ENCODE measurements at places on chromosomes 4 and X.

DNA sequence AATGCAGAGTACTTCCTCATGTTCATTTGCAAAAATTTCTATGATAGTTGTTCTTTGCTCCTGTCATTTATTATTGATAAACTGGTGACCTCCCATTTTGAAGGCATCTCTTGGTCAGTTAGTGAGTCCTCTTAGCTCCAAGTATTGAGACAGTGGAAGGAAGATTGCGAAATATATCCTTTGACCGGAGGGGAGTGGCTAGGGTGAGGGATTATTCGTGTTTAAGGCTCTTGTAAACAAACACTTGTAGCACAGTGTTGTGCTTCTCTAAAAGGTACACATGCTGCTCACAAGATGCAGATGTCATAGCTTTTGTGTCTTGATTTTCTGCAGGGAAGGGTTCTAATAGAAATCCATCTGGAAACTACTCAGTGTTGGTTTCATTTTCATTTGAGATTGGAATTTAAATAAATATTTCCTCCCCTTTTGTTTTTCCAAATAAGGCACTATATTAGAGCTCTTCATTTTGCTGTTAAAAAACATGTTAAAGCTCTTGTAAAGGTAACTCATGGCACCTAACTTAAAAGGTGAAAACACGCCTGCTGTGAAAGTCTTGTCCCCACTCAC is 21.8 kb downstream of the TXLNG start:
- DNase-seq, result no peak

DNA sequence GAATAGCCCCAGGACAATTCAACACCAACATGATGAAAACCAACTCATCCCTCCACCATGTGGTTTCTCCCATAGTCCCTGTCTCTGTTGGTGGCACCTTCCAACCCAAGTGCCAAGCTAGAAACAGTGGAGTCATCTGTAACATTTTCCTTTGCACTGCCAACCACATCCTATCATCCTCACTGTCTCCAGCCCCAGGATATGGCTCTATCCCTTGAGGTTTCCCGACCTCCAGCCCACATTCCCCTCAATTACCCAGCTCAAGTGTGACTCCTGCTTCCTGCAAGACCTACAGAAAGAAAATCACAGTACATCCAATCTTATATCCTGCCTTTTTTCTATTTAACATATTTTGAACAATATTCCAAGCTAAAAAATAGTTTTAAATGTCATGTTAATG is 24.2 kb downstream of the PNMA6F start:
- no peak for DNase-seq

DNA sequence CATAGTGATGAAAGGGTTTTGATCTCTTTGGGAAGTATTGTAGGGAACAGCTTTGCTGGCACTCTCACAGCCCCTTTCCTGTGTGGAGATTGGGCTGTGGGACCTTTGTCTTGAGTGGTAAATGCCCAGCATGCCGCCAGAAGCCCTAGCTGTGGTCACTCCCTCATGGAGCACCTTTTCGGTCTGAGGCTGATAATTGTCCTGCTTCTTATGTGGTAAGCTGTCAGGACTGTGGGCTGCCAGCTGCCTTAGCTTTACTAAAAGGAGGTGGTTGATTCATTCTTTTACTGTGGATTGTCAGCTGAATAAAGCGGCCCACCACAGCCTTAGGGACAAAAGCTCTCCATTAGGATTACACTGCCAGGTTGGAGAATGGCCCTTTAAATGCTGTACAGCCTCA is 7.1 kb downstream of the PASD1 start:
- no peak for DNase-seq

- DNase-seq, result no peak
Observed at GRCh38 chrX:131081772-131082740, 23.9 kb downstream of the ARHGAP36 start.

DNA sequence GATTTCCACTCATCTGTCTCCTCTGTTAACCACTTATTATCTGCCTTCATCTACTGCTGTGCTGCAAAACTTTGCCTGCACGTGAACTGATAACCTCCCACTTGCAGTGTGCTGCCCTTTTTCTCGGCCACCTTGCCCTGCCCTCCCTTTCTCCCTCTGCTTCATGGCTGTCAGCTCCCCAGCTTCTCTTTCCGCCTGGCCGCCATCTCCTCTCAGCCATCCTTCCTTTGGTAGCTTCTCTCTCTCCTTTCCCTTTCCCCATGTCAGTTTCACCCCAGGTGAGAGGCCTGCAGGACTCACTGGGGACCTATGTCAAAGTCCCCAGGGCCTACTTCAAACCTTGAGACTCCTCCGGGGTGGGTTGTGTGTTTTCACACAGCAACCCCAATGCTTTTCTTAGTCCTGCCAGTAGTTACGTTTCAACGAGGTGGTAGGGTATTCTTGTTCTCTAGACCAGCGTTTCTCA is 6.6 kb downstream of the MSL3 start:
- DNase-seq, result no peak

GRCh38 chrX:43703211-43703791 is 47.2 kb downstream of the MAOA start:
- DNase-seq, result no peak

GRCh38 chr4:138263247-138263816 is 21.2 kb upstream of the SLC7A11 start:
- no peak for DNase-seq
